ENCODE measurements at places on chromosomes 5 and 9.
A peak's percentile ranks its signal among the peaks of the same experiment; 100 is the strongest.

GRCh38 chr5:173577166-173577565 lies 39.3 kb downstream of the BOD1 start:
- no peak for DNase-seq
- H3K4me3 ChIP-seq, result no peak overlapping the region
- H3K27me3 ChIP-seq, result peaks cover 6% of the 10 kb centered on the region
- H3K36me3 ChIP-seq, result no peaks in the 10 kb centered on the region
- H3K27ac ChIP-seq, result no peak overlapping the region

DNA sequence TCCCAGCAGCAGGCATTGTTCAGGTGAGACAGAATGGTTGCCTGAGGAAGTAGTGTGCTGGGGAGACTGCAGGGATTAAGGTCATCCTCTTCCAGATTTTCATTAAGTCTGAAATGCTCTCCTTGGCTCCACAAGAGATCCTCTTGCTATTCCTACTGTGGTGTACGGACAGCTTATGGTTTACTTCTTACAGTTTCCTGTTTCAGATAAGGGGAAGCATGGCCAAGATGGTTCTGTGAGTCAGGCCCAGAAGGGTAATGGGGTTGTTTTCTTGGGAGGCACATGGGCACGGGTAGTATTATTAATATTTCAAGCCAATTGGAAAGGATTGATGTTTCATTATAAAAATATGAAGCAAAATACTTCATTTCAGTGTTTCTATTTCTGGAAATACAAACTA lies 42.9 kb downstream of the GLRX start:
- H3K27me3 ChIP-seq, result no peaks in the 10 kb centered on the region
- H3K4me1 ChIP-seq, result no peaks in the 10 kb centered on the region
- no peak overlapping the region for H3K27ac ChIP-seq
- no peaks in the 10 kb centered on the region for H3K36me3 ChIP-seq
- H3K4me3 ChIP-seq, result no peak overlapping the region

- no peak overlapping the region for H3K27ac ChIP-seq
- peaks cover 48% of the 10 kb centered on the region for H3K4me1 ChIP-seq
- no peak overlapping the region for H3K4me3 ChIP-seq
- DNase-seq, result no peak
Measured at GRCh38 chr5:68252673-68253623, 37.4 kb downstream of the PIK3R1 start.

DNA sequence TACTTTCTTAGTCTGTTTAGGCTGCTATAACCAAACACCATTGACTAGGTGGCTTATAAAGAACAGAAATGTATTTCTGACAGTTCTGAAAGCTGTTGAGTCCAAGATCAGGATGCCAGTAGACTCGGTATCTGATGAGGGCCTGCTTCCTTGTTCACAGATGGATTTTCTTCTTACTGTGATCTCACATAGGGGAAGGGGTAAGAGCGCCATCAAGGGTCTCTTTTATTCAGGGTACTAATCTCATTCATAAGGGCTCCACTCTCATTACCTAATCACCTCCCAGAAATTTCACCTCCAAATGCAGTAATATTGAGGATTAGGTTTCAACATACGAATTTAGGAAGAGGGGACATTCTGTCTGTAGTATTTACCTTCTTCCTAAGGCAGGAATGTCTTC lies 384.0 kb upstream of the DMAC1 start:
- no peaks in the 10 kb centered on the region for H3K4me1 ChIP-seq
- H3K27me3 ChIP-seq, result no peaks in the 10 kb centered on the region
- no peak overlapping the region for H3K27ac ChIP-seq
- no peak for DNase-seq

DNA sequence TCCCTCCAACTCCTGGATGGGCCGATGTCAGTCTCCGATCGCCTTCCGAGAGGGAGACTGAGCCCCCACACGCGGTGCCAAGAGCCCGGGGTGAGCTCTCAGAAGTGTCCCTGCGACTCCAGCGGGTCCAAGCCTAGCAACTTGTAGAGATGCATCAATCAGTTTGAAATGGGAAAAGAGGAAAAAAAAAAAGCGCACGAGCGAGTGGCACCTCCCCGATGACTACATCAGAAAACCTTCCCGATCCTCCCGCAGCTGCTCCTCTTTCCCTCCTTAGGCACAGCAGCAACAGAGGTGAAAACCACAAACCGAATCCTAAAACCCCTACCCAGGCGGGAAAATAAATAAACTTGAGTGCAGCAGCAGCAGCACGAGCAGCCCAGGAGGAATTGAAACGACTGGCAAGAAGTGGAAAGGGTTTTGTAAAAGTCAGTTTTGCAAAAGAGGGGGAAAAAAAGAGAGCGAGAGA lies 1.0 kb upstream of the EFNA5 start:
- no peak for DNase-seq
- peaks cover 36% of the 10 kb centered on the region for H3K4me1 ChIP-seq
- no peak overlapping the region for H3K27ac ChIP-seq
- H3K27me3 ChIP-seq, result peaks cover 29% of the 10 kb centered on the region

DNA sequence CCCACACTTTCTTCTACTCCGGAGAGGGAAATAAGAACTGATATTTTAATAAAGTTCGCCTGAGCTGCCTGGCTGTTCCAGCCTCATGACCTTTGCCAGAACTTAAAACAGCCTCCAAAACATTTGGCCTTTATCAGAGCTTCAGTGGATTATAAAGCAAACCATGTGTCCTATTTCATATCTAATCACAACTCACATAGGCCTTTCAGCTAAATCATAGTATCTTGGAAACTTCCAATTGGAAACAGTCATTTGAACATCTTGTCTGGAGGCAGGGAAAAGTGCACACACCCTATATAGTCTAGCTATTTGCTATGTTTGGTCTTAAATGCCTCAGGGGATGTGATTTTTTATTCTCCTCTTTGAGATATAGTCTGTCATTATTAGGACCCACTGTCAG lies 46.0 kb upstream of the FREM1 start:
- H3K4me1 ChIP-seq, result no peaks in the 10 kb centered on the region
- H3K4me3 ChIP-seq, result no peak overlapping the region
- H3K27me3 ChIP-seq, result no peaks in the 10 kb centered on the region

- no peaks in the 10 kb centered on the region for H3K27me3 ChIP-seq
- peaks cover 51% of the 10 kb centered on the region for H3K4me1 ChIP-seq
- H3K36me3 ChIP-seq, result peaks cover 7% of the 10 kb centered on the region
- H3K27ac ChIP-seq, result peak overlapping the region; percentile 49
- H3K4me3 ChIP-seq, result no peak overlapping the region
- DNase-seq, result no peak
Measured at GRCh38 chr5:131285703-131286399, 22.0 kb downstream of the CDC42SE2 start.

GRCh38 chr9:14313378-14313940 lies 482 bp downstream of the NFIB start:
- H3K27me3 ChIP-seq, result peaks cover 39% of the 10 kb centered on the region
- H3K27ac ChIP-seq, result no peak overlapping the region
- H3K4me1 ChIP-seq, result peaks cover 24% of the 10 kb centered on the region
- peak overlapping the region; percentile 36 for H3K4me3 ChIP-seq
- no peaks in the 10 kb centered on the region for H3K36me3 ChIP-seq
- no peak for DNase-seq

- no peak overlapping the region for H3K27ac ChIP-seq
- no peaks in the 10 kb centered on the region for H3K27me3 ChIP-seq
- no peak overlapping the region for H3K4me3 ChIP-seq
- H3K36me3 ChIP-seq, result no peaks in the 10 kb centered on the region
Measured at GRCh38 chr9:95813923-95814322, 61.6 kb upstream of the ERCC6L2 start.

All from effector memory CD4-positive, alpha-beta T cell (primary cell).